Lung (tissue), 17 donors: ENCODE measurements at places on chromosomes 4 and X. TPM values are rescaled to one million over a fixed set of nuclear protein-coding genes. Genes with fewer than 3 reads are reported as not detected.
A peak's percentile ranks its signal among the peaks of the same experiment; 100 is the strongest.

GRCh38 chr4:184399512-184399908 lies 74.8 kb downstream of the IRF2 start:
- H3K27ac ChIP-seq, result no peak overlapping the region
- H3K36me3 ChIP-seq, result peaks cover 32% of the 10 kb centered on the region
- H3K27me3 ChIP-seq, result no peaks in the 10 kb centered on the region
- H3K4me1 ChIP-seq, result peaks cover 11% of the 10 kb centered on the region
- no peak overlapping the region for H3K4me3 ChIP-seq

GRCh38 chrX:65578346-65578745 lies 43.8 kb upstream of the LAS1L start:
- H3K27me3 ChIP-seq, result no peaks in the 10 kb centered on the region
- H3K4me1 ChIP-seq, result peaks cover 7% of the 10 kb centered on the region
- no peaks in the 10 kb centered on the region for H3K36me3 ChIP-seq
- no peak overlapping the region for H3K4me3 ChIP-seq

GRCh38 chrX:29662759-29663503 lies 552.4 kb upstream of the MAGEB2 start:
- peak overlapping the region; percentile 21 for H3K27ac ChIP-seq
- H3K36me3 ChIP-seq, result no peaks in the 10 kb centered on the region
- H3K4me3 ChIP-seq, result no peak overlapping the region
- H3K27me3 ChIP-seq, result peaks cover 2% of the 10 kb centered on the region

- peaks cover 19% of the 10 kb centered on the region for H3K36me3 ChIP-seq
- H3K4me1 ChIP-seq, result no peaks in the 10 kb centered on the region
- no peaks in the 10 kb centered on the region for H3K27me3 ChIP-seq
- no peak overlapping the region for H3K27ac ChIP-seq
- DNase-seq, result no peak
Observed at GRCh38 chr4:81431971-81432370, 39.7 kb downstream of the RASGEF1B start.

DNA sequence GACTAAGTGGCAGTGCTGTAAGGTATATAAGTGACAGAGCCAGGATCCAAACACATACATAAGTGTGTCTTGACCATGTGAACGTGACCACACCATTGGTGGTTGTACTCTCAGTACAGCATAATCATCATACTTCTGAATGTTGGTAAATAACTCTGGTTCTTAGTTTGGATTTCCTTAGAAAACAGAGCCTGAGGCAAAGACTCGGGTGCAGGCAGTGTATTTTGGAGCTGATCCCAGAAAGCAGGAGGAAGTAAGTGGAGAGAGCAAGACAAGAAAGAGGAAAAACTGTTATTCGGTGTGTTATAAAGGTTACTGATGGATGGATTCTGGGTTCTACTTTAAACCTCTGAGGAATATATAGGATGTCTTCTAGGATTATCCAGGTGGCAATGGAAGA lies 127.9 kb downstream of the SLC39A8 start:
- no peak for DNase-seq
- no peaks in the 10 kb centered on the region for H3K27me3 ChIP-seq
- no peaks in the 10 kb centered on the region for H3K36me3 ChIP-seq
- H3K27ac ChIP-seq, result no peak overlapping the region
- H3K4me3 ChIP-seq, result no peak overlapping the region
- H3K4me1 ChIP-seq, result no peaks in the 10 kb centered on the region

- H3K27me3 ChIP-seq, result no peaks in the 10 kb centered on the region
- no peak for DNase-seq
- H3K36me3 ChIP-seq, result no peaks in the 10 kb centered on the region
- no peak overlapping the region for H3K4me3 ChIP-seq
Observed at GRCh38 chr4:93373893-93374860, 454.4 kb upstream of the ATOH1 start.

The SMIM31 gene
- total RNA-seq, result 2.3 TPM

The MAGEA10 gene
- total RNA-seq, result not detected

DNA sequence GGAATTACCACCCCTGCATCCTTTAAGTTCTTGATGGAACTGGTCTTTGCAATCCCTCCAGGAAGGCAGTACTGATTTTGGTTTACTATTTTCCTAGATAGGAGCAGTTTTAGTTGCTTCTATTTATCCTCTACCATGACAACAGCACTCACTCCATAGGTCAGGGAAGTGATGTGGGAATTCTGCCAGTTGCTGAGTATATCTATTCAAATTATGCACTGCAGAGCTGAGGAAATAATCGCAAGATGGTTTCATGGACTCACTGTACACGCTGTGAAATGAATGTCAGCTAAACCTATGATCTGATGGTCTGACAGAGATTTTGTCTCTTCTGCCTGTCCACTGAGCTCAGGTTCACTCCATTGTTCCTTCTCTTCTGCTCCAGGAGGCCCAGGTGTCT lies 135.8 kb downstream of the FAAH2 start:
- H3K4me1 ChIP-seq, result no peaks in the 10 kb centered on the region
- no peaks in the 10 kb centered on the region for H3K36me3 ChIP-seq
- DNase-seq, result no peak
- no peak overlapping the region for H3K27ac ChIP-seq
- no peak overlapping the region for H3K4me3 ChIP-seq
- H3K27me3 ChIP-seq, result no peaks in the 10 kb centered on the region

- no peaks in the 10 kb centered on the region for H3K4me1 ChIP-seq
- no peak overlapping the region for H3K27ac ChIP-seq
- no peaks in the 10 kb centered on the region for H3K36me3 ChIP-seq
- DNase-seq, result no peak
- no peaks in the 10 kb centered on the region for H3K27me3 ChIP-seq
Observed at GRCh38 chr4:149353241-149353640, 462.4 kb downstream of the IQCM start.

DNA sequence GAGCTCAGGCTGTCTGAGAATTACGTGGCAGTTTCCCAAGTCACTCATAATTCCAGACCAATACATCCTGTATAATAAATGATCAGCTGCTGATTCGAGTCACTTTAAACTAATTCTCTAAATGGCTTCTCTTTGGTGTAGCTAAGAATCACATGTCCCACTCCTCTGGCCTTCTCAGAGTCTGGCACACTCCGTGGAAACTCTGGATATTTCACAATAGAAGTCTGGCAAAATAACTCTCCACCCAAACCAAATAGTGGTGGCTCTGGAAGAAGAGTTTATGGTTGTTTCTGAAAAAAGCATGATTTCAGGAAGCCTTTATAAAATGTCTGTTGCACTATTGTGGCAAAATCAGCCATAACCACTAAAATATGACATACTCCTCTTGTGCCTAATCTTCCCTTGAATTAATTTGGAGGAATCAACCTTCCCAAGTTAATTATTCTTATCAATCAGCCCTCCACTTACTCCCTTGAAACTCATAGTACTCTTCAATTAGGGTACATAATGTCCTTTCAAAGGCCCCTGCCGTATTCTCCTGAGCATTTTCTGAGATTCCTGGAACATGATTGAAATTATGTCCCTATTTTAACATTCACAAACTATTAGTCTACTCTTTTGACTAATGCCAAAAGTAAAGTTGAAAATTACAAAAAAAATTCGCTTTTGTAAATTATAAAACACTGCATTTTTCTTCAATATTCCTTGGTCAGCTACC lies 991.6 kb downstream of the FAT4 start:
- DNase-seq, result no peak
- H3K36me3 ChIP-seq, result no peaks in the 10 kb centered on the region
- no peaks in the 10 kb centered on the region for H3K4me1 ChIP-seq
- H3K4me3 ChIP-seq, result no peak overlapping the region

DNA sequence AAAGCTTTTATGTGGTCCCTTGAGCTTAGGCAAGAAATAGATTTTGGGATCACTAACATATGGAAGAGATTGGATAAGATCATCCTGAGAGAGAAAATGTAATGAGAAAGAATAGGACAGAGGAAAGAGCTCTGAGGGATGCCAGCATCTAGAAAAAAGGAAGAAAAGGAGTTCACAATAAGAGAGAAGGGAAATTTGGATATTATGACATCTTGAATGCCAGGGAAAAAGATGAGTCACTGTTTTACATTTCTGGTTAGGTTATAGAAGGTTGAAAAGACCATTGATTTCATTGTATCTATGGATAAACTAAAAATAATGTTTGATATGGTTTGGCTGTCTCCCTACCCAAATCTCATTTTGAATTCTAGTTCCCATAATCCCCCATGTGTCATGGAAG lies 208.5 kb downstream of the MAD2L1 start:
- H3K27me3 ChIP-seq, result no peaks in the 10 kb centered on the region
- H3K4me1 ChIP-seq, result no peaks in the 10 kb centered on the region
- no peak for DNase-seq
- no peak overlapping the region for H3K27ac ChIP-seq
- no peak overlapping the region for H3K4me3 ChIP-seq
- no peaks in the 10 kb centered on the region for H3K36me3 ChIP-seq

DNA sequence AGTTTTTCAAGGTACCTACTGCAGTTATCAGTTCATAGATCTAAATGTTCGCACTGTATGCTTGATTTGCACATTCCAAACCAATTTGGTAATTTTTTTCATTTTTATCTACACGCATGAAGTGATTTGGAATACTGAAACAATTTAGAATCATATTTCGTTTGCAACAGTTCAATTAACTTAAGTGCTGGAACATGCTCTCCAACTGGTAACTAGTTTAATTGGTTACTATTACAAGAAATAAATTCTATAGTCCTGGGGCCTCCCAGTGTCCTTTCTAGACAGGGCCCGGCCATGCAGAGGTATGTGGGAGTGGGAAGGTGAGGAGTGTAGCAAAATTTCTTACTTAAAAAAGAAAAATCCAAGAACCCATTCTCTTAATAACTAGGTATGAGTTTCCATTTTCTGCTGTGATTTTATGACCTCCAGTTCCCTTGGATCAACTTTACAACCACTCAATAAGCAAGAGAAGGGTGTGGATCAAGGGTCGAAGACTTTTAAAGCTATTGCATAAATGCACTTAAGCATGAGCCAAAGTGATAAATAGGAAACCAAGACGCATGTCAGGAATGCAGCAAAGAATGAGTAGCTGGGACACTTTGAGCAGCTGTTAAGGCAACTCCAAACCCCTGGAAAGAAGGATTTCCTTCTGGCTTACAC lies 106.9 kb downstream of the PPARGC1A start:
- H3K27me3 ChIP-seq, result no peaks in the 10 kb centered on the region
- H3K27ac ChIP-seq, result no peak overlapping the region
- H3K36me3 ChIP-seq, result no peaks in the 10 kb centered on the region
- no peak for DNase-seq
- no peak overlapping the region for H3K4me3 ChIP-seq

GRCh38 chr4:81723019-81723884 lies 251.5 kb upstream of the RASGEF1B start:
- H3K4me3 ChIP-seq, result no peak overlapping the region
- DNase-seq, result no peak
- no peaks in the 10 kb centered on the region for H3K36me3 ChIP-seq
- no peak overlapping the region for H3K27ac ChIP-seq
- no peaks in the 10 kb centered on the region for H3K4me1 ChIP-seq

GRCh38 chrX:39852491-39852890 lies 245.3 kb downstream of the BCOR start:
- H3K27ac ChIP-seq, result no peak overlapping the region
- H3K4me1 ChIP-seq, result peaks cover 5% of the 10 kb centered on the region
- DNase-seq, result no peak
- H3K4me3 ChIP-seq, result no peak overlapping the region

DNA sequence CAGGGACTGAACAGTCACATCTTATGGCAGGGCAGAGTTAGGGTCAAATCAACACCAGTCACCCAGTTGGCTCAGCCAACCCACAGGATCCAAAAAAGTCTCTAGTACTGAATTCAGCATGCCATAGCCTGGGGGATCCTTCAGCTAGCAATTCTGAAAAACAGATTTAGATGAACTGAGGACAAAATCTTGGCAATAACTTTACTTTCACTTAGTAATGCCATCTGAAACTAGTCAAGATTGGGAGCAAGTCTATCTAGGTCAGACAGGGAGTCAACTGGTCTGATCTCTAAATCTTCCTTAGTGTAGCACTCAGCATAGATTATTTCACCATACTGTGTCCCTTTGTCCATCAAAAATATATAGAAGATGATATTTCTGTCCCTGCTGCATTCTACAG lies 76.0 kb downstream of the HHIP start:
- H3K4me1 ChIP-seq, result no peaks in the 10 kb centered on the region
- H3K27ac ChIP-seq, result no peak overlapping the region
- no peak for DNase-seq

GRCh38 chr4:94758141-94758699 lies 465 bp downstream of the BMPR1B start:
- peak overlapping the region; percentile 27 for H3K4me3 ChIP-seq
- no peak overlapping the region for H3K27ac ChIP-seq
- peak; percentile 32 for DNase-seq
- H3K27me3 ChIP-seq, result peaks cover 3% of the 10 kb centered on the region
- H3K4me1 ChIP-seq, result peaks cover 2% of the 10 kb centered on the region
- no peaks in the 10 kb centered on the region for H3K36me3 ChIP-seq

DNA sequence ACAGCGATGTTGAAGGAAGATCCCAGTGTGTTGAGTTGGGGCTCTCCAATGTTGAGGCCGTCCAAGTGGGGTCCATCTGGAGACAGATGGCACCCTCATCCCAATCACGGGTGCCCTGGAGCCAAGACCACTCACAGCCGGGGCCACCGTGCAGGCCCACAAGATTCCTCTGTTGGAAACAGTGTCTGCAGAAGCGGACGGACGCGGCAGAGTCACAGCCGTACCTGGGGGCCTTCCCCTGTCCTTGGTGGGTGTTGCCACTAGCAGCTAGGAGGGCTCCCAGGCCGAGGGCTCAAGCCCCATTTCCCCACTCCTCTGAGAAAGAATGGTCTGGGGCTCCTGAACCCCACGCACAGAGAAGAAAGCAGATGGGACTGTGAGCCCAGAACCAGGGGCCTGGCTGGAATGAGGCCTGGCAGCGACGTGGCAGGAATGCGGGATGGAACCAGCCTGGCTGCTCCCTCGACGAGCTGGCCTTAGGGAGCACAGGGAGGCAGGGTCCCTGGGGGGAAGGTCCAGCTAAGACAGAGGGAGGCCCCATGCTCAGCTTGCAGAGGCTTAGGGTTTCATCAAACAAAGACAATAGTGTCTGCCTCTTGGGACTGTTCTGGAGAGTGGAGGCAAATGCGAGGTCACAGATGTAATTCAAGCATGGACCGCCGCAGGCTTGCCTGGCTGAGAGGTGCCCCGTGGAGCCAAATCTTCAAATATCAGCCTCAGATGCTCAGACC lies 228.9 kb downstream of the AFAP1 start:
- no peaks in the 10 kb centered on the region for H3K36me3 ChIP-seq
- no peak for DNase-seq

The BEX3 gene
- 145 TPM for total RNA-seq

The MAGEA2B gene
- total RNA-seq, result not detected

- H3K4me3 ChIP-seq, result no peak overlapping the region
- H3K4me1 ChIP-seq, result peaks cover 3% of the 10 kb centered on the region
- H3K36me3 ChIP-seq, result no peaks in the 10 kb centered on the region
- DNase-seq, result peak; percentile 90
Observed at GRCh38 chrX:47540754-47541538, 20.1 kb upstream of the ARAF start.

The MFAP3L gene
- 5.3 TPM for total RNA-seq

The SERPINA7 gene
- total RNA-seq, result not detected

GRCh38 chrX:125089761-125090445 lies 229.8 kb upstream of the TEX13C start:
- H3K36me3 ChIP-seq, result no peaks in the 10 kb centered on the region
- H3K27ac ChIP-seq, result no peak overlapping the region
- no peaks in the 10 kb centered on the region for H3K27me3 ChIP-seq
- H3K4me1 ChIP-seq, result no peaks in the 10 kb centered on the region

- H3K4me1 ChIP-seq, result no peaks in the 10 kb centered on the region
- H3K4me3 ChIP-seq, result no peak overlapping the region
- H3K27me3 ChIP-seq, result no peaks in the 10 kb centered on the region
- peak; percentile 39 for DNase-seq
Observed at GRCh38 chr4:7423801-7424552, 10.8 kb downstream of the PSAPL1 start.

The CEP44 gene
- 15.5 TPM for total RNA-seq

The GLRA2 gene
- total RNA-seq, result 0.60 TPM
